ENCODE measurements at places on chromosomes 6 and 20. TPM values are rescaled to one million over a fixed set of nuclear protein-coding genes. Genes with fewer than 3 reads are reported as not detected.

KIFC1 gene
- polyA plus RNA-seq = 1.4 TPM

ZNF831 gene
- 0.05 TPM for polyA plus RNA-seq

BPI gene
- 0.18 TPM for polyA plus RNA-seq

NRN1 gene
- polyA plus RNA-seq = 6.4 TPM

WFDC10B gene
- not detected for polyA plus RNA-seq

TMEM74B gene
- 0.24 TPM for polyA plus RNA-seq

RFX6 gene
- polyA plus RNA-seq = 2.2 TPM

HLA-DQA2 gene
- not detected for polyA plus RNA-seq

ZNF318 gene
- polyA plus RNA-seq = 13.8 TPM

CASS4 gene
- polyA plus RNA-seq = 0.73 TPM

ROS1 gene
- polyA plus RNA-seq = not detected

NRSN1 gene
- polyA plus RNA-seq = 2.9 TPM

PRL gene
- not detected for polyA plus RNA-seq

ADTRP gene
- polyA plus RNA-seq = 0.35 TPM

GPR63 gene
- 1.3 TPM for polyA plus RNA-seq

SOX12 gene
- 12.8 TPM for polyA plus RNA-seq

BCLAF1 gene
- polyA plus RNA-seq = 27.7 TPM

ATRN gene
- 6.2 TPM for polyA plus RNA-seq

GPX5 gene
- not detected for polyA plus RNA-seq

Measured in adrenal gland (tissue), 19 donors.